ENCODE measurements at places on chromosomes 6 and 20.

- no peak overlapping the region for H3K4me3 ChIP-seq
- H3K4me1 ChIP-seq, result no peaks in the 10 kb centered on the region
- no peak for DNase-seq
- H3K27ac ChIP-seq, result no peak overlapping the region
- H3K27me3 ChIP-seq, result no peaks in the 10 kb centered on the region
Measured at GRCh38 chr6:56292505-56293181, 45.3 kb upstream of the COL21A1 start.

- H3K4me1 ChIP-seq, result no peaks in the 10 kb centered on the region
- no peak for DNase-seq
Measured at GRCh38 chr6:145045582-145045981, 689.7 kb downstream of the EPM2A start.

DNA sequence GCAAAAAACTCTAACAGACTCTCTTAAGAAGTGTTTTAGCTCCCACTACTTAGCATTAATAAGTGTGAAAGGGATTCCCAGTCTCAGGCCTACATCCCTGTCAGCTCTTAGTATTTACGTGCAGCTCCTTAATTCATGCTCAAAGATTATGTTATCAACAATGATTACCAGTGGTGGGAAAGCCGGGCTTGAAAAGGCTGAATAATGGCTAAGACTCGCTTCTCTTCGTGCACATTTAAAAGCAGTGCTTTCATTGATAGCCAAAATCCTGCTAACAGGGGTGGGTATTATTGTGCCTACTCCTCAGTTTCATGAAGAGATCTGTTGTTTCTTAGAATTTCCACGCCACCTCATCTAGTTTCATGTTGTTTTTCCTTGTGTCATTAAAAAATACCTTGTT, 518.8 kb downstream of the GRIK2 start:
- H3K27me3 ChIP-seq, result no peaks in the 10 kb centered on the region
- no peaks in the 10 kb centered on the region for H3K4me1 ChIP-seq
- no peak for DNase-seq
- H3K27ac ChIP-seq, result no peak overlapping the region
- H3K4me3 ChIP-seq, result no peak overlapping the region
- H3K36me3 ChIP-seq, result no peaks in the 10 kb centered on the region

DNA sequence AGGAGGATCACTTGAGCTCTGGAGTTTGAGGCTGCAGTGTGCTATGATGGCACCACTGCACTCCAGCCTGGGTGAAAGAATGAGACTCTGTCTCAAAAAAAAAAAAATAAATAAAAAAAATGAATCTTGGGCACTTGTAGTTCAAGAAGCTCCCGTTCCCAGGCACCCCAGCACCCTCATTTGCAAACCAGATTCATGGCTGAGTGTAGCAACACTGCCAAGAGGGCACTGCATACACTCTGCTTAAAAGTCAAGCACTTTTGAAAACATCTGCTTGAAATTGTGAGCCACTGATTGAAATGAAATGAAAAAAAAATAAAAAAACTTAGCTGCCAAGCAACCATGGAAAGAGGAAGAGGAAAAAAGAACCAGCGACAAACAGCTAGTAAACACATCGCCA, 124.7 kb upstream of the SASH1 start:
- H3K27ac ChIP-seq, result no peak overlapping the region
- no peaks in the 10 kb centered on the region for H3K27me3 ChIP-seq
- no peaks in the 10 kb centered on the region for H3K36me3 ChIP-seq
- H3K4me3 ChIP-seq, result no peak overlapping the region

DNA sequence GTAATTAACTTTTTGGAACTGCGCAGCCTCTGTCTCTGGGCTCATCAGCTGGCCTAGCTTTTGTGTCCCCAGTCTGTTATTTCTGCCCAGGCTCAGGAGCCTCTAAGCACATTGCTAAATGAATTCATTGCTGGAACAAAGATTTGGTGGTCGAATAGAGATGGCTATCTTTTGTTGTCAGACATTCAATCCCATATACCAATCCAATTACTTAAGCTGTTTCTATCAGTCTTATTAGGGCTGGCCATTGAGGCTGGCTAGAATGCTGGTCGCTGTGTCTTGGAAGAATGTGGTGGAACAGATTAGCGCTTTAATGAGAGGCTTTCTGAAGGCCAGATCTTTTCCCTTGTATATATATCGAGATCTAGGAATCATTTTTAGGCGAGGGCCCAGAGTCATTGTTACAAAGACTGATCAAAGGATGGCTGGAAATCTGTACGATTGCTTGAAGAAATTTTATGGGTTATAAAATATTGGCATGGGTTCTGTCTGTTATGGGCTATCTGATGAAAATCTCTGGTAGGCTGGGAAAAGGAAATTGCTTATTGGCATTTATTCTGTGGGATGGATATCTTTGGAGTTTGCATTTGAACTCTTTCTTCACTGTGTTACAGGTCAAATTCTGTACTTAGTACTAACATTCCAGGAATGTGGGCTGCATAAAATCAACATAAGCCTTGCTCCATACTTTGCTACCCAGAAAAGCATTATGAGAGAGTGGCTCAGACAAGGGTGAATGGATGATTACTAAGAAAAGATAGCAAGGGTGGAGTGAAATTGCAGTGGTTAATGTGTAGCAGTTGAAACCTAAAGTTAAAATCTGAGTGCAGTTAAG, 34.8 kb upstream of the JAG1 start:
- no peak for DNase-seq
- no peaks in the 10 kb centered on the region for H3K36me3 ChIP-seq
- H3K4me3 ChIP-seq, result no peak overlapping the region
- no peak overlapping the region for H3K27ac ChIP-seq

GRCh38 chr6:130761286-130761685, 65.9 kb upstream of the SMLR1 start:
- DNase-seq, result no peak
- no peak overlapping the region for H3K27ac ChIP-seq
- no peaks in the 10 kb centered on the region for H3K27me3 ChIP-seq

GRCh38 chr6:100062621-100063020, 68.6 kb upstream of the MCHR2 start:
- no peaks in the 10 kb centered on the region for H3K36me3 ChIP-seq
- no peak overlapping the region for H3K4me3 ChIP-seq
- H3K4me1 ChIP-seq, result no peaks in the 10 kb centered on the region

- H3K27ac ChIP-seq, result no peak overlapping the region
- DNase-seq, result no peak
- H3K36me3 ChIP-seq, result no peaks in the 10 kb centered on the region
Measured at GRCh38 chr6:105015482-105015881, 58.6 kb downstream of the LIN28B start.

DNA sequence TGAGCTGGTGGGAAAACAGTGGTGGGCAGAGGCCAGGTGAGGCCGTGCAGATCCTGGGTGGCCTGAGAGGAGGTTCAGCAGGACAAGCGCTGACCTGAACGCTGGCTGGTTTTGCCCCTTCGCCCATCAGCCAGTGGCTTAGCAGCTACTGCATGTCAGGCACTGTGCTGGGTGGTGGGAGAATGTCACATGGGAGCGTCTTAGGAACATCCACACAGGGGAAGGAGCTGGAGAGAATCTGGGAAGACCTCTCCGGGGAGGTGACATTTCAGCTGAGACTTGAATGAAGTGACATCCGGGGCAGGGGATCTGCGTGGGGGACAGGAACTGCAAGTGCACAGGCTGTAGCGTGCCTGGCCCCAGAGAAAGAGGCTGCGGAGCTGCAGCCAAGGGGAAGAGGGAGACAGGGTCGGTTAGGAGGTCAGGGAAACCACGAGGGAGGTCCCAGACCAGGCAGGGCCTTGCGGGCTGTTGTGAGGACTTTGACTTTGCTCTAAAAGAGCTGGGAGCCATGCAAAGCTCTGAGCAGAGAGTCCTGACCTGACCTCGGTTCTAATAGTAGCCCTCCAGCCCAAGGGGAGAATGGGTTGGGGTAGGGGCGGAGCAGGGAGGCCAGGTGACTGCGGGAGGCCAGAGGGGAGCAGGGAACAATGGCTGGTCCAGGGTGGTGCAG, 156.8 kb upstream of the PTPN1 start:
- peak; percentile 62 for DNase-seq
- H3K27me3 ChIP-seq, result no peaks in the 10 kb centered on the region
- H3K4me3 ChIP-seq, result no peak overlapping the region

All from aorta (tissue), 5 donors.